Testis (tissue), 5 donors: ENCODE measurements at places on chromosomes 2 and 18. TPM values are rescaled to one million over a fixed set of nuclear protein-coding genes. Genes with fewer than 3 reads are reported as not detected.

- no peak for DNase-seq
- no peaks in the 10 kb centered on the region for H3K36me3 ChIP-seq
- no peak overlapping the region for H3K4me3 ChIP-seq
- no peaks in the 10 kb centered on the region for H3K27me3 ChIP-seq
- H3K4me1 ChIP-seq = peaks cover 6% of the 10 kb centered on the region
- H3K27ac ChIP-seq = no peak overlapping the region
Measured at GRCh38 chr2:46960618-46961017, 45.0 kb upstream of the MCFD2 start.

Gene MC4R
- not detected for total RNA-seq

Gene CHRNG
- total RNA-seq = not detected

DNA sequence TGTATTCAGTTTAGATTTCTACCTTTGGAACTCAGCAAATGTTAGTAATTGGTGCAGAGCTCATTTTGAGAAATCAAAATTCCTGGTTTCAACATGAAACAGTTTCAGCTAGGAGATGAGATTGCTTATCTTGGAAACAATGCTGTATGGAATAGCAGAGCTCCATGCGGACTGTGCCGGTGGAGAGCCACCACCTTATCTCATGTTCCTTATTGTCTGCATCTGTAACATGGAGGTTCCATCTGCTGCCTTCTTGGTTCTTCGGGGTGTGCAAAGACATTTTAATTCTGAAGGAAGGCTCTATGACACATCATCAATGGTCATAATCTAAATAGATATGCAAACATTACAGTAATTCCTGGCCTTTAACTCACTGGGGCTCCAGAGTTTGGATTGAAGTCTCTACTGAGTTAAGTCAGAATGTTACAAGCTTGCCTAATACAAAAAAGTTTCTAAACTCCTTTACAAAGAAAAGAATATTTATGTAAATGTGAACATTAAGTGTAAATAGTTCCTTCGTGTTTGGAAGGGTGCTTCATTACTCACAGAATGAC is 65.3 kb downstream of the PRKRA start:
- H3K4me1 ChIP-seq = no peaks in the 10 kb centered on the region
- H3K36me3 ChIP-seq = no peaks in the 10 kb centered on the region
- no peaks in the 10 kb centered on the region for H3K27me3 ChIP-seq
- DNase-seq = no peak
- H3K4me3 ChIP-seq = no peak overlapping the region
- no peak overlapping the region for H3K27ac ChIP-seq

GRCh38 chr2:28810384-28811285 is at the start of gene SPDYA:
Gene SPDYA (plus strand): TSS chr2:28810834. CDS start chr2:28816015, 5,181 bp downstream.
- H3K27ac ChIP-seq = peak within 1 kb of the TSS; percentile 55
- H3K4me1 ChIP-seq = peaks cover 9% of the 10 kb centered on the region
- H3K4me3 ChIP-seq = peak within 1 kb of the TSS; percentile 70
- no peaks in the 10 kb centered on the region for H3K27me3 ChIP-seq
- peak; percentile 87 for DNase-seq
- H3K36me3 ChIP-seq = no peaks in the 10 kb centered on the region

DNA sequence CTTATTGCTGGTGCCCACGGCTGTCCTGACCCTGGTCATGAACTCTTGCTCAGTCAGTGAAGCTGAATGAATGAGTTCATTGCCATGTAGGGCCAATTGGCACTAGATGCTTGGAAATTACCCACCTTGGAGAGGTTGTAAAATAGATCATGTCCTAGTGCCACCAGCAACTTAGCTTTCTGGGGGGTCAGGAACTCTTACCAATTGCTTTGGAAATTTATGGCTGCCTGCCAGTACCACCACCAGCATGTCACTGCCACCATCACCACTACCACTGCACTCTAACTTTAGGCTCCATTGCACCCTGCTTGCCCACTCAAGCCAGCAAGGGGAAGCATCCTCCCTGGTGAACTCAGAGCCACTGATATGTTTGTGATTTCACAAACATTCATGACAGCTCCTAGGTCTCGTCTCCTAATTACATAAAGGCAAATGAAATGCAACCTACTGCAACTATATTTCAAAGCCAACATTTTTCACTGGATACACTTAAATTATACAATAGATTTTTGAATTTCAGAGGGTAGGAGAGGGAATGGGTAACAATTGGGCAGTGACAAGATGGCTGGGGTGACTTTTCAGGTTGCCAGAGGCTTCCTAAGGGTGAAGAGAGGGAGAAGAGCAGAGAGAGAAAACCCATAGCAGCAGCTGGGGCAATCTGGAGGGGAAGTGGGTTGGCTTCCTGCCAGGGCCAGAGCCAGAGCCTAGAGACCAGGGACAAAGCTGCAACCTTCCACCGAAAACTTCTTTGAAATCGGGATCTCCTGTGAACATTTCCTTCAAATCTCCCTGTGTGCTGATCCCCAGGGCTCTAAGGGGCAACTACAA is 3.5 kb upstream of the EMILIN1 start:
- no peak for DNase-seq
- peaks cover 54% of the 10 kb centered on the region for H3K4me1 ChIP-seq
- H3K4me3 ChIP-seq = no peak overlapping the region
- H3K27ac ChIP-seq = peak overlapping the region; percentile 94
- no peaks in the 10 kb centered on the region for H3K36me3 ChIP-seq

Gene MDH1
- total RNA-seq = 154 TPM

DNA sequence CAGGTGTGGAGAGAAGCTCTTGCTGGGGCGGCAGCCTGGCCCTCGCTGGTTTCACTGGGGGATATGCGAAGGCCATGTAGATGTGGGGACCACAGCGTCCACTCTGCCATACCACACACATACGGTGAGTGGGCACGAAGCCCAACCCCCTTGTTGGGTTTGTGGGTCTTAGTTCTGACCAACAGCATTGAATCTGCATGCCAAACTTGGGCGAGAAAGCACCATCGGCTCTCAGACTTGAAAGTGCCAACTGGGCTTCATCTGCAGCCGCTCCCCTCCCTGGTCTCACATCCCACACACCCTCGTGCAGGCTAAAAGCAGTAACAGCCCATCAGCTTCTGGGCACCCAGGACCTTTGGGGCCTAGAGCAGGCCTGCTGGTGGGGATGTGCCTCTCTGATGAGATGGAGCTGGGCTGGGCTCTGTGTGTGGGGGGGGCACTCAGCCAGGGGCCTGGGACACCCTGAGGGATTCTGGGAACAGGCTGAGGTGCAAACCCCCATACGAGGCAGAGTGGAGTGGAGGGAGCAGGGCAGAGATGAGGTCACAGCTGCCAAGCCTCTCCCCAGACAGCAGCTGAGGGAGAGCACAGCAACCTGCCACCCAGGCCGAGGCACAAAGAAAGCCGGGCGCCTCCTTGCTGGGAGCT is 264.4 kb downstream of the TWIST2 start:
- H3K27me3 ChIP-seq = no peaks in the 10 kb centered on the region
- no peak for DNase-seq
- H3K36me3 ChIP-seq = no peaks in the 10 kb centered on the region
- no peak overlapping the region for H3K4me3 ChIP-seq
- peaks cover 38% of the 10 kb centered on the region for H3K4me1 ChIP-seq

- no peak for DNase-seq
- H3K4me1 ChIP-seq = no peaks in the 10 kb centered on the region
- no peak overlapping the region for H3K27ac ChIP-seq
- no peak overlapping the region for H3K4me3 ChIP-seq
- no peaks in the 10 kb centered on the region for H3K36me3 ChIP-seq
Measured at GRCh38 chr18:68447286-68447685, 267.6 kb downstream of the TMX3 start.

Gene SGPP2
- total RNA-seq = 3.0 TPM

Gene SLC38A11
- 5.9 TPM for total RNA-seq

Gene RTKN
- total RNA-seq = 12.8 TPM
